ENCODE measurements at places on chromosomes 13 and 19. TPM values are rescaled to one million over a fixed set of nuclear protein-coding genes. Genes with fewer than 3 reads are reported as not detected.

GPR4 gene
- 0.57 TPM for total RNA-seq

RHPN2 gene
- total RNA-seq = 8.0 TPM

IGSF23 gene
- not detected for total RNA-seq

ZNF155 gene
- 6.1 TPM for total RNA-seq

COL4A2 gene
- 31.0 TPM for total RNA-seq

AMER2 gene
- total RNA-seq = not detected

SLC10A2 gene
- not detected for total RNA-seq

FDX2 gene
- total RNA-seq = 18.0 TPM

FXYD1 gene
- total RNA-seq = not detected

FFAR1 gene
- not detected for total RNA-seq

ICAM5 gene
- 1.9 TPM for total RNA-seq

ZBTB32 gene
- total RNA-seq = not detected

NCAN gene
- total RNA-seq = 0.05 TPM

SH2D3A gene
- 8.1 TPM for total RNA-seq

OR7A10 gene
- total RNA-seq = not detected

CYP4F2 gene
- total RNA-seq = not detected

SYT5 gene
- 0.20 TPM for total RNA-seq

TSHZ3 gene
- not detected for total RNA-seq

ZNF667 gene
- total RNA-seq = not detected

ACER1 gene
- not detected for total RNA-seq

ELOF1 gene
- 31.6 TPM for total RNA-seq

KCNK6 gene
- total RNA-seq = 0.15 TPM

DACH1 gene
- total RNA-seq = not detected

RPL13A gene
- 3,992 TPM for total RNA-seq

ZNF441 gene
- not detected for total RNA-seq

SYCN gene
- not detected for total RNA-seq

PCP2 gene
- total RNA-seq = not detected

IL4I1 gene
- not detected for total RNA-seq
